ENCODE measurements at places on chromosomes 7 and 10. TPM values are rescaled to one million over a fixed set of nuclear protein-coding genes. Genes with fewer than 3 reads are reported as not detected.
A peak's percentile ranks its signal among the peaks of the same experiment; 100 is the strongest.

DNA sequence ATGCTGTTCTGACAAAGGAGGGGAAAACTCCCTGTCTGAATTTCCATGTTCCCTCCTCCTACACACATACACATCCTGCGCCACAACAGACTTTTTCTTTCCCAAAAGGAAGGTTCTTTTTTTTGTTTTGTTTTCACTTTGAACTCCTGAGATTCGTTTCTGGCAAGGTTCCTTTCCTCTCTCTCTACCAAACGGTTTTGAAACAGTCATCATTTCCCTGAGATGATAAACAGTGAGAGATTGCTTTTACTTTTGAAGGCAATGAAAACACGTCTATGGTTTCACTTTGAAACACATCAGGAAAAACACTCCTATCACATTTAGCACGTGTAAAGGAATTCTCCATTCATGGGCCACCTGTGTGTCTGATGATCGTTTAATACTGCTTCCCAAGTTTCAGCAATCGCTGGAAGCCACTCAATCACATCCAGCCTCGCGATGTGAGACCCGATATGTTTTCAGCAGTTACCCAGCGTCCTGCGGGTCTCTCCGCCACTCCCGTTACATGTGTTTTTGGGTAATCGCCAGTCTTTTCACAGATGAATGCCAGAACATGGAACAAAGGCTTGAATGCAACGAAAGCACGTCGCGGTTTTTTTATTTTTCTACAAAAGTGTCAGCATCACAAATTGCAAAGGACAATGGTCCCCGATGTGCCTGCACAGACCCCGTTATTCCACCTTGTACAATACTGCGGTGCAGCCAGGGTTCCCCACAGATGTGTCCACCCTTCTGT lies 62.8 kb upstream of the CUX1 start:
- DNase-seq: peak; percentile 45

GRCh38 chr10:12250181-12250580 lies 54.2 kb downstream of the CDC123 start:
- no peak for DNase-seq

ERVW-1 gene
- not detected for total RNA-seq

- peak; percentile 53 for DNase-seq
These were observed 34.2 kb upstream of the ANKRD2 start for GRCh38 chr10:97538411-97538810.

KMT2C gene
- 38.0 TPM for total RNA-seq

DNA sequence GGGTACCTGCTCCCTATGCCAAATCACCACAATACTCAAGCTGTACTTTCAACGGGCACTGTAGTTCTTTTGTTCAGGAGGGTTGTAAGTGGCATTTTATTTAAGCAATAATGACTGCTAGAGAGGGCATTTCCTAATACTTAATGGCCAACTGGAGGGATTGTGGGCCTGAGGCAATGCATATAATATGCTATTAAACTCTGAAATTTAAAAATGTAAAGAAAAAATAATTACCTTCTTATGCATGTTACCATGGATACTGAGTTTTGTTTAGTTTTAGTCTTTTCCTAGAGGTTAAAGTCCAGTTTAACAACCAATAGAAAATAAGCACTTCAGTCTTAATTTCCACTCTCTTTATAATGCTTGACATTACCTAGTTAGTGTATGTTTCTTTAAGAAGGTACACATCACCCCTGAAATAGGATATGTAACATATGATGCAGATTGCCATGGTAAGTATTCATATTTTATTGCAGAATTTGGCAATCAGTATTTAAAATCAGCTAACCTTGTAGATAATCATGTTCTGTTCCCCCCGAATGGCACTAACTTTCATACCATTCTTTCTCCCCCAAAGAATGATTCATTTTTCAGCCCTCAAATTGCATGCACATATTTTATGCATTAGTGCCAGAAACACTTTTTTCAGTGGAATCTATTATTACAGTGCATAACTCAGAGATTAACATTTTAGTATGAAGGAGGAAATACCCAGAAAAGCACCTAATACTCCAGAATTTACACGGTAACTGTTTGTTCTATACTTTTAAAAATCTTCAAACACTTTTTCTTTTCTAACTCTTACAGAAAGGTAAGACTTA lies 90.3 kb upstream of the ZNF438 start:
- no peak for DNase-seq

TRPV6 gene
- 5.2 TPM for total RNA-seq
